ENCODE measurements at places on chromosomes 7 and 10.

GRCh38 chr7:130476297-130477150 lies 15.4 kb upstream of the MEST start:
- DNase-seq: no peak

GRCh38 chr10:86355571-86356038 lies 11.0 kb downstream of the GRID1 start:
- DNase-seq: no peak

GRCh38 chr7:2066251-2066919 lies 166.4 kb downstream of the MAD1L1 start:
- DNase-seq: peak; percentile 18

DNA sequence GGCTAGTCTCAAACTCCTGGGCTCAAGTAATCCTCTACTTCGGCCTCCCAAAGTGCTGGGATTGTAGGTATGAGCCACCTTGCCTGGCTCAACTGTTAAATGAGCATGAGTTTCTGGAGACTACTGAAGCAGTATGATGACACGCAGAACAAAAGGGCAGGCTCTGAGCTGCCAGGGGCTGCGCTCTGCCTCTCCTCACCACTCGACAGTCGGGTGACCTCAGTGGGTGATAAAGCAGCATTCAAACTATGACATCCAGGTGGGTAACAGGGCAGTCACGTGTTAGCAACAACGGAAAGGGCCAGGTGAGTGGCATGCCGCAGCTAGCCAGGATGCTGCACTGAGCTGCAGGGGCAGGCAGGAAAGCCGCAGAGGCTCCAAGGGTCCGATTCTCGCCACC lies 71.5 kb downstream of the CYTH3 start:
- no peak for DNase-seq

DNA sequence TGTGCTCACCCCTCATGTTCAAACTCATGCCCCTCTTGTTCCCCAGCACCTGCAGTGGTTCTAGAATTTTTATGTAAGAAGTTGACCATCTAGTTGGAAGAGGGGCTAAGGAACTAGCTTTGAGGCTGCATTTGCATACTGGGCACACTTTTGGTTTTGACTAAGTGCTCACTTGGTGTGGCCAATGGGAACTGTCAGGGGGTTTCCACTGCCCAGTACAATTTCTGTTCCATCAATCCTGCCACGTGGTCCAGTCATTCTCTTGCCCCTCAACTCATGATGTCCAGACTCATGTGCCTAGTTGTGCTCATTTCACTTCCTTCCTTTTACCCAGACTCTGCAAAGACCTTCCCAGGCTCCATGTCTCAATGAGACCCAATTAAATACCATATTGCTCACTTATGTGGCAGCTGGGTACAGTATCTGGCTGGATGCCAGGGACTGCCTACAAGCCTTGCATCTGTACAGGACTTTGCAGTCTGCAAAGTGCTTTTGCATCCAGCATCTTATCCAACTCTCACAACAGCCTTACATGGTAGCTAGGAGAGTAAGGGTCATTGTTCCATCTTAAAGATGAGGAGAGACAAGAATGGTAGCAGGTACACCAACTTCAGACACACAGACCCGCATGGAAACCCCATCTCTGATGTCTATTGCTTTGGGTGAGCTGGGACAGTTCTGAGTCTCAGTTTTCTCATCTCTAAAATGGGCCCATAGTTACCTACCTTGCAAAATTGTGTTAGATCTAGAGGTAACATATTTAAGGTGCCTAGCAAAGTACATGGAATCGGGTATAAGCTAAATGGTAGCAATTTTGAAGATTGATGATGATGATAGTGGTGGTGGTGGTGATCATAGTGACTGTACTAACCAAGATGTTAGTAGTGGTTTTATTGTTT lies 30.1 kb upstream of the KCNMA1 start:
- no peak for DNase-seq

DNA sequence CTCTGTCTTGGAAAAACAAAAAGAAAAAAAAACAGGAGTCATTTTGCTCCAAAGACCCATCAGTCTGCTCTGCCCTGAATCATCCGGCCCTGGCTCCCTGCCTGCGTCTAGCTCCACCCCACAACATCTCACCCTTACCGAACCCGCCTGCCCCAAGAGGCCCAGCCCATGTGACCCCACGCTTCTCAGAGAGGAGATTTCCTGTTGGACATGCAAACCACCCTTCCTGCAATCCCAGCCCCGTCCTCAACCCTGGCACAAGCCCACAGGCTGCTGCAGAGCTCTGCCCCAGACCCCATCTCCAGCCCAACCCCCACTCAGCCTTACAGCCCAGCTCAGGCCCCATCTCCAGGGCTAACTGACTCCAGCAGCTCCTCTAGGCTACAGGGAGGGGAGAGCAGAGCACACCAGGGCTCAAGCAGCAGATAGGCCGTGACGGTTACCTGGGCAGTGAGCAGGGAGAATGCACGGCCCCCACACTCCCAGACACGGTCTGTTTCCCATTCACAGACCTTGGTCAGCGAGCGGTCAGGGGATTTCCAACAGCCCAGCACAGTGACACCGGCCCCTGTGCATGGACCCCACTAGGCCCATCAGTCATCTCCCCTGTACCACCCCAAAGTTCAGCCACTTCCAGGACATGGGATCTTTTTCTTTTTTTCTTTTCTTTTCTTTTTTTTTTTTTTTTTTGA lies 69.9 kb upstream of the GTF2I start:
- DNase-seq: no peak

Data from activated naive CD4-positive, alpha-beta T cell treated with anti-CD3 and anti-CD28 coated beads, Interleukin-2, amount 50 U/mL, for 72 hours (primary cell).